Activated T-helper 9 cell treated with anti-CD3 and anti-CD28 coated beads, Interleukin-2, amount 50 U/mL, for 16 hours (primary cell): ENCODE measurements at places on chromosomes 1 and 21.

GRCh38 chr1:24349891-24350290, 30.7 kb downstream of the GRHL3 start:
- no peak for DNase-seq

GRCh38 chr1:97202481-97203380, 481.1 kb downstream of the PTBP2 start:
- DNase-seq, result no peak

- no peak for DNase-seq
These were observed 40.9 kb downstream of the IGSF21 start for GRCh38 chr1:18148461-18148860.

DNA sequence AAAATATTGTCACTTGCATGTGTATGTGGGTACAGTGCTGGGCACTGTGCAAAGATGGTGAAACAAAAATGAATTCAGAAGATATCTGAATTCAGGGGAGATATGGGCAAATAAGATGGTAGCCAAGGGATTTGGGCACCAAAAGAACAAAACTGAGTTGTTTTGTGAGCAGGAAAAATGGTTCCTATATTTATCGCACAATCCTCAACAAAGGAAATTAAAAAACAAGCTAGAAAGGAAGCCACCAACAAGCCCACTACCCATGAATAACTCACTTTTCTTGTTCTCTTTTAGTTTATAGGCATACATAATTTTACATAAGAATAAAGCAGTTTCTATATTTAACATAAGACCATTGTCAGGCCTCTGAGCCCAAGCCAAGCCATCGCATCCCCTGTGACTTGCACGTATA, 40.7 kb upstream of the VASH2 start:
- no peak for DNase-seq

- no peak for DNase-seq
These were observed 23.5 kb upstream of the SYDE2 start for GRCh38 chr1:85224295-85224694.

DNA sequence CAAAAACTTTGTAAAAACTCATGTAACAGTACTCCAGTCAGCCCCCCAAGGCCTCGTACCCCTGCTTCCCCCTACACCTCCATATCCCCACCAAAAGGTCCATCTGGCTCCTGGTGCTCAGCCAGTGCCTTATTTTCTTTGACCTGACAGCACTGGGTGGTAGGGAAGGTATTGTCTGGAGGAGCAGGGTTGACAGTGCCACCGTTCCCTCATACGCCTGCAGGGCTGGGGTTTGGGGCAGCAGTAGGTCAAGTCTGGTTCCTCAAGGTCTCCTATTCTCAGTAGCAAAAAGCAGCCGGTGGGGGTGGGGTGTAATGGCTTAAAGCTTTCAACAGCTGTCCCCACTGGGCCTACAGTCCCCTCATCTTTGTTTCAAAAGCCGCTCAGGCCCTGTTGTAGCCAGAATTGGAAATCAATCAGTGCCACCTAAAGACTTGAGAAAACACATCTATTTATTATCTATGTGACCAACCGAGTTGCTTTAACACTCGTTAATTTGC, 25.3 kb upstream of the TTF2 start:
- no peak for DNase-seq

DNA sequence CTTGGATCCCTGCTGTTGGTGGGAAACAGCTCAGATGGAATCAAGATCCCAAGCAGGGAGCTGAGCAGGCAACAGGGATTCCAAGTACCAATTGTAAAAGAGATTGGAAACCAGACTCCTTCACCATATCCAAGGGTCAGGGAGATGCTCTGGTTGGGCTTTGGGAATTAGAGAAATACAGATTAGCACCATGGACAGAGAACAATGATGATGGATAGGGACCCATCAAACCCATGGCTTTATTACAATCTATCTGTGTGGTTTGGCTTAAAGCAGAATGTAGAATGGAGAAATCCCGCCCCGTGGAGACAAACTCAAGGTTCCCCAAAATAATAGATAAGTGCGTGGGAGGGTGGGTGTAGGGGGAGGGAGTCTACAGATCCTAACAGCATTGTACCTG, 120.7 kb upstream of the CSF3R start:
- no peak for DNase-seq

DNA sequence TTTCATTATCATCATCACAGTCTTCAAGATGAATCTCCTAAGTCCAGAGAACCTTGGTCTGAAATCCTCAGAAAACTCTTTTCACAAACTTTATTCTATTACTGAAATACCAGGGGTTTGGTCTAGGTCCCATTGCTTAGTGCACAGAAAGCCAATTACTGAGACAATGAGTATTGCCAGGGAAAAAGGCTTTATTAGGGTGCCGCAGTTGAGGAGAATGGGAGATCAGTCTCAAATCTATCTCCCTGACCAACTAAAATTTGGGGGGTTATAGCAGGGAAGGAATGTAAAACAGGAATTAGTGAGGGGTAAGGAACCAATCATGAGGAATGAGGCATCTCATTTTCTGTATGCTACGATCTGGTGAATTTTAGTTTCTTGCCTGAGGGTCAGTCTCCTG, 70.5 kb upstream of the PPIH start:
- no peak for DNase-seq

DNA sequence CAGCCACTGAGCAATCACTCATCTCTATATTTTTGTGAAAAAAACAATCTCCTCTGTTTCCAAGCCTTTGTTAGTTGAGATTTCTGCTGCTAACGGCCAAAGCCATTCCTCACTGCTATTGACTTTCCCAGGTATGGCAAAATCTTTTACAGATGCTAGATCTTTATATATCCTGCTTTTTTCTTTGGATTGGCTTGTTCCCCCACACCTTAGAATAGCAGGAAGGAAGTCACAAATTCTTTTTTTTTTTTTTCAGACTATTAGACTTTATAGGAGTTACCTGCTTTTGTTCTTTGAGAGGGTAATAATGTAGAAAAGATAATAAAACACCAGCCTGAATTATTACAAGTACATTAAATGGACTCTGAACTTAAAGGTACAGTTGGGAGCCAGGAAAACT, 24.2 kb downstream of the SYF2 start:
- no peak for DNase-seq

GRCh38 chr1:117815926-117816325, 113.5 kb downstream of the GDAP2 start:
- no peak for DNase-seq

GRCh38 chr1:17744666-17745478, 10.3 kb upstream of the ACTL8 start:
- DNase-seq, result no peak

GRCh38 chr1:11794446-11795237, 11.1 kb downstream of the MTHFR start:
- no peak for DNase-seq

- no peak for DNase-seq
These were observed 113.7 kb upstream of the RRP15 start for GRCh38 chr1:218171302-218171893.

DNA sequence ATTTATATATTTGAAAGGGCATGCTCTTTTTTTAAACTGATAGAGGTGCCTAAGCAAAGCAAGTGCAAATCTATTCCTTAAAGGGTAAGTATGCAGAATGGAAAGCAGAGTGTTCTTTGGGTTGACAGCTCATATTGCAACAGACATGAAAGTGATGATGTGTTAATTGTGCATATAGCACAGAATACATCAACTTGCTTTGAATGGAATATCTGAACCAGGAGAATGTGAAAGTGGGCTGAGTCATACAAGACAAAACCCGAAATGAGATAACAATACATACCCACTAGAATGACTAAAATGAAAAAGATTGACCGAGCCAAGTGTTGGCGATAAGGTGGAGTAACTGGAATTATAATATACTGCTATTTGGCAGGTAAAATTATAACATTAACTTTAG, 4.3 kb downstream of the CR1 start:
- no peak for DNase-seq

GRCh38 chr1:155873860-155874259, 14.5 kb downstream of the SYT11 start:
- DNase-seq, result no peak

DNA sequence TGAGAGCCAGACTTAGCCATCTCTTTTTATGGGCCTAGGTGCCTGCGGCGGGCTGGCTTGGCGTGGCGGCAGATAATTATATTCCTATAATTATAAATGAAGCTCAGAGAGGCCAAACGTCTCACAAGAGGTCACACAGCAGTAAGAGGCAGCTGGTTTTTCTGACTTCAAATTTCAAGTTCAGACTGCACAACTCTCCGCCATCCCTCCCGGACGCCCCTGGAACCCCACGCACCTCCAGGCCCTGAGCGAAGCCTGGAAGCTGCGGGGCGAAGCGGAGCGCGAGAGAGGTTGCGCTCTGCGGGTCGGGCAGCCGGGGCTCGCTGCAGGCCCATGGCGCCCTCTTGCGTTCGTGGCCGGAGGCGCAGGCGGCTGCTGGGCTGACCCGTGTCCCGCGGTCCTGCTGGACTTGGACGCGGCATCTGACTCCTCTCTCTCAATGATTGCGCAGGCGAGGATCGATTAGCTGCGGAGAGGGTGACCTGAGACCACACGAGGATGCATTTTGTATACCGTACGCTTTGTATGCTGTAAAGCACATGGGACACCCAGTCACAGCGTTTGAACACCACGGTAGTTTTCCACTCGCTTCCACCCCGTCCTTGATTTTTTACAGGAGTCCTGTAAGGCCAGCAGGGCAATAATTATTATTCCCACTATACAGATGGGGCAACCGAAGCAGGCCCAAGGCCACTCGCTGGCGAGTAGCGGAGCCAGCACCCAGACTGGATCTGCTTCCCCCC, 272.7 kb downstream of the FOXD2 start:
- peak; percentile 47 for DNase-seq

GRCh38 chr1:162279136-162279498, 97.5 kb downstream of the SPATA46 start:
- DNase-seq, result no peak

DNA sequence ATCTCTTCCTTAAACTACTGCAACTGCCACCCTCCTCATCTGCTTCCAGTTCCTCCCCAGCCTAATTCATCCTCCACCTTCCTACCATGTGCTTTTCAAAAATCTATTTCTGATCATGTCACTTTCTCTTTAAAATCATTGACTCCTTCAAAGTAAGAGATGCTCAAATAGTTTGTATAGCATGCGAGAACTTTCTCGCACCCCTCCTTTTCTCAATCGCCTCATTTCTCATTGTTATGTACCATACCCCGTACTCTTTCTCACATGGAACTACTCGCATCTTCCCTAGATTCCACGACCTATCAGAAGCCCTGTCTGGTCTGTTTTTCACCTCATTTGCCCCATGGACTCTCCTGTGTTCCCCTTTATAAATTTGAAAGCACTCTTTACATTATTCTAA, 238.2 kb downstream of the NRIP1 start:
- no peak for DNase-seq

- DNase-seq, result no peak
These were observed 9.0 kb downstream of the CREG1 start for GRCh38 chr1:167544447-167545093.

DNA sequence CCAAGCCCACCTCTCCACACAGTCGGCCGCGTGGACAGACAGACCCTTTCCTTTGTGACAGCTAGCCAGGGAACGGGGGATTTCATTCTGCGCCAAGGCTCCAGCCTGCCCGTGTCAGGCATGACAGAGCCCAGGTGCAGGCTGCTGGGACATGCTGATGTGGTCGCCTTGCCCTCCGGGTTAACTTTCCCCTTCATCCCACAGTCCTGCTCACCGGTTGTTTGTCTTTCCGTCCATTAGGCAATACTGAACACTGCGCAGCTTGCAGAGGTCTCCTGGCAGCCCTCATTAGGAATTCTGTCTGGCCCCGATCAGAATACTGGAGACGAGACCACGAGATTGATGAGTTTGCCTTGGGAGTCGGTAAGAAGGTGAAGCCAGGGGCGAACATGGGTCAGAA, 62.8 kb downstream of the SPSB1 start:
- DNase-seq, result no peak

DNA sequence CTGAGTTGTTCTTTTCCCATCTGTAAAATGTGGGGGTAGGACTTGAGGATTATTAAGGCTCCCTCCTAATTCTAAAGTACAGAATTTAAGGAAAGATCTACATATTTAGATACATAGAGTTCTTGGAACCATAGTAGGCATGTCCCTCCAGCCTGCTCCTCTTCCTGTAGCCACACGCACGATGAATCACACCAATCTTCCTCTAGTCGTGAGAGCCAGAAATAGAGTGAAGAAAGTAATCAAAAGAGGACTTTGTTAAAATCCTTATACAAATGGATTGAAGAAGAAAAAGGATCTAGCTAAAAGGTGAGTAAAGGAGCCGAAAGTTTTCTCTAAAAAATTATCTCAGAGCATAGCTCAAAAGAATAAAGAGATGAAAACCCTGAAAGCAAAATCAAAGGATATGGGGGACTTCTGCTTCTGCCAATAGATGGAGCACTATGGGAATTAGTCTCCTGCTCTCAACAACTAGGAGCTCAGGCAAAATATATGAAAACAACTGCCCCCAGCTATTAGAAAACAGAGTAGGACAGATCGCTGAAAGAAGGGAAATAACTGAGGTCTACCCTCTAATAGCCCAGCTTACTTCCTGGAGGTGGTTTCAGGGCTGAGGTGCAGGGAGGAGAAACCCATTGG, 8.5 kb downstream of the C1orf141 start:
- DNase-seq, result no peak

GRCh38 chr1:75632350-75632949, 21.5 kb upstream of the SLC44A5 start:
- DNase-seq, result no peak

- DNase-seq, result no peak
These were observed 118.8 kb downstream of the HUNK start for GRCh38 chr21:31991356-31992331.

DNA sequence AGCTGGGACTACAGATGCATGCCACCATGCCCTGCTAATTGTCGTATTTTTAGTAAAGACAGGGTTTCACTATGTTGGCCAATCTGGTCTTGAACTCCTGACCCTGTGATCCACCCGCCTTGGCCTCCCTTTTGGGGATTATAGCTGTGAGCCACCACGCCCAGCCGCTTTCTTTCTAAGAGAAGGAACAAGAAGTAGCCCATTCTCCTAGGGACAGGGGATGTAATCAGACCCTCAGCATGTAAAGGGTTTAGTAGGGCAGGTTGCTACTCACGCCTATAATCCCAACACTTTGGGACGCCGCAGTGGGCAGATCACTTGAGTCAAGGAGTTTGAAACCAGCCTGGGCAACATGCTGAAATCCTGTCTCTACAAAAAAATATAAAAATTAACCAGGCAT, 189.7 kb downstream of the TOMM20 start:
- no peak for DNase-seq

GRCh38 chr1:89888480-89889322, 67.9 kb downstream of the LRRC8D start:
- no peak for DNase-seq

GRCh38 chr1:192564099-192564498, 11.5 kb upstream of the RGS1 start:
- no peak for DNase-seq

DNA sequence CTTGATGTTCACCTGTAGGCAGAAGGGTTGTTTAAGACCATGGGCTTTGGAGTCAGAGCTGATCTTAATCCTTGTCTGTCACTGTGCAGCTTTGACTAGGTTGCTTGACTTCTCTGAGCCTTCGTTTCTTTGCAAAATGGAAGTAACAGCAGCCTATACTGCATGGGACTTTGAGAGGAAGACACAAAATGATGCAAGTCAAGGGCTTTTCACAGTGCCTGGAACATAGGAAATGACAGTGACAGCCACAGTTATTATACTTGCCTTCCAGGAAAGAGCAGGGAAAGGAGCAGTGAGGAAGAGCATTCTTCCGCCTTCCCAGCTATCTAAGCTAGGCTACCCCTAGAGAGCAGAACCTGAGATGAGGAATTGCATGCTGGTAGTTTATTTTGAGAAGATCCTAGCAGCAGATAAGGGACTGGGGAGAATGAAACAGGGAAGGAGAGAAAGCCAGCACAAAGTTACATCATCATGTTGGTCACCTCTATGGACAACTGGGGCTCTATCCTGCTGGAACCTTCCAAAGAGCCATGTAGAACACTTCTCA, 3.1 kb downstream of the CSF3R start:
- no peak for DNase-seq
